ENCODE measurements at places on chromosomes 7 and 10.

DNA sequence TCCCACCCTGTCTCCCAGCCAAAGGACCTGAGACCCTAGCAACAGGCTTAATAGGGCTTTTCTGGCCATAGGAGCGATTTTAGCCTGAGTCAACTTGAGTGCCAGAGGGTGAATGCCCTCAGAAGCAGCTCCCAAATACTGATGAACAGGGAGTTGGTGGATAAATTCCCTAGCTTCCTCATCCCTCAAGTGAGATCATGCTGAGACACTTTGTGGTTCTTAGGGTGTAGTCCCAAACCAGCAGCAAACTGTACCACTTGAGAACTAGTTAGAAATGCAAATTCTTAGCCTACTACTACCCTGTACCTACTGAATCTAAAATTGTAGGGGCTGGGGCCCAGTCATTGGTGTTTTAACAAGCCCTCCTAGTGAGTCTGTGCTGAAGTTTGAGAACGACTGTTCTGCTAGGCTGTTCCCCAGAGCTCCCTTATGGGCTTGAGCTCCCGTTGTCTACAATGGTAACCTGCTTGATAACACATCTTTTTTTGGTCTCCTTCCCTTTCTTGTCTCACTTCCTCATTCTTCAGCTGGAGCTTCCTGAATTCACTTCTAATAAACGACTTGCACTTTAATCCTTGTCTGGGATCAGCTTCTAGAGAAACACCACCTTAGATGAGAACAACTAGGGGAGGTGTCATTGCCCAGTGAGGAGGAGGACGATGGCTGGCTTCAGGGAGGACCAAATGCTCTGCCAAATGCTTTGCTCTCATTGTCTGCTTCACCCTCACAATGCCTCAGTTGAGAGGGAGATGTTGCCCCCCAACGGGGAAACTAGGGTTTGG lies 18.2 kb upstream of the CDH23 start:
- DNase-seq, result no peak

DNA sequence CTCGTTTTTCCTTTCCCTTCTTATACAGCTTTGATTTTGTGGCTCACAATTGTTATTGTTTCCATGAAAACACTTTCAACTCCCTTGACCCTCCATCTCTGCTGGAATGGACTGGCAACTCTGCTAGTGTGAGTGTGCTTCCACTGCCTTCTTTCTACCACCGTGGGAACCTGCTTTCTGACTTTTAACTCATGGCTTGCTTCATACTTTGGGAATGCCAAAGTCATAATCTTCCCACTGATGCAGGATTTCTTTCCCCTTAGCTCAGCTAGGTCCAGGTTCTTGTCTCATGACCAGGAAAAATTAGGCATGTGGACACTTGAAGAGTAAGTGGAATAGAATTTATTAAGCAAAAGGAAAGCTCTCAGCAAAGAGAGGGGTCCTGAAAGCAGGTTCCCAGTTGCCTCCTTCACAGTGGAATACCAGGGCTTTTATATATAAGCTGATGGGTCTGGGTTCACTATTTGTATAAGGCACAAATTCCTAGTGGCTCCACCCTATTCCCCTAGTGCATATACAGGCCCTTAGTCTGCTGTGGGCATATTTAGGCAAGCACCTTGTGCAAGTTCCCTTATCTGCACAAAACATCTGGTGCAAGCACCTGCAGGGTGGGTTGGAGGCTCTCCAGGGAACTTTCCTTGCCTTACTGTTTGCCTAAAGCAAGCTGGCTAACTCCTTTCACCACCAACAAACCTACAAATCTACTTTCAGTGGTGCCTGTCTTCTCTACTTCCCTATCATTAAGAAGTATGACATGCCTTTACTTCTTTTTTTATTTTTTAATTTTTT lies 119.5 kb downstream of the CFAP58 start:
- DNase-seq, result no peak

GRCh38 chr10:62626079-62626478 lies 178.4 kb upstream of the ADO start:
- no peak for DNase-seq

DNA sequence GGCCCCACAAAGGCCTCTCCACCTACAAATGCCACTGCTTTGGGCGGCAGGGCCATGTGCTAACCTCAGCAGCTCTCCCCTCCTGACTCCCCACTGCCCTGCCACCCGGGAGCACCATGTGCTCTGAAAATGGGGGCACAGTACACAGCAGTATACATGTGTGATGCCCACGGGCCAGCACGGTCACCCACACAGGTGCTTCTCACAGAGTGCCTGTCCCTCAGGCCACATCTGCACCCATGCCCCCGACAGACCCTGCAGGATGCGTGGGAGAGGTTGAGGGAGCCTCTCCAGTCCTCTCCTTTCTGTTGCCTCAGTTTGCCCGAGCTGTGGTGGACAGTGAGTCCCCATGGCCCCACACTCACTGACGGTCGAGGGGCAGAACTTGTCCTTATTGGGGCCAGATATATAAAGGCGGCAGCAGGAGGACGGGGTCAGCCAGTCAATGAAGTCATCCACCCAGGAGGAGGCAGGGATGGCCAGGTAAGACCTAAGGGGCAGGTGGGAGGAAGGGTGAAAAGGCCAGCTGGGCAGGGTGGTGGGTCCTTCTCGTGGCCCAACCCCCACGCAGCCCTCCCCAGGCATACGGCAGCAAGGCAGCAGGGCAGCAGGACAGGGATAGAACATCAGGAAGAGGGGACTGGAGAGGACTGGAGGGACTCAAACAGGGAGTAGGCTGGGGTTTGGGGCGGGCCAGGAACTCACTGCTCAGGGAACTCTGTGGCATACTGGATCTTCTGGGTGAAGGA lies 19.6 kb downstream of the NPC1L1 start:
- no peak for DNase-seq

DNA sequence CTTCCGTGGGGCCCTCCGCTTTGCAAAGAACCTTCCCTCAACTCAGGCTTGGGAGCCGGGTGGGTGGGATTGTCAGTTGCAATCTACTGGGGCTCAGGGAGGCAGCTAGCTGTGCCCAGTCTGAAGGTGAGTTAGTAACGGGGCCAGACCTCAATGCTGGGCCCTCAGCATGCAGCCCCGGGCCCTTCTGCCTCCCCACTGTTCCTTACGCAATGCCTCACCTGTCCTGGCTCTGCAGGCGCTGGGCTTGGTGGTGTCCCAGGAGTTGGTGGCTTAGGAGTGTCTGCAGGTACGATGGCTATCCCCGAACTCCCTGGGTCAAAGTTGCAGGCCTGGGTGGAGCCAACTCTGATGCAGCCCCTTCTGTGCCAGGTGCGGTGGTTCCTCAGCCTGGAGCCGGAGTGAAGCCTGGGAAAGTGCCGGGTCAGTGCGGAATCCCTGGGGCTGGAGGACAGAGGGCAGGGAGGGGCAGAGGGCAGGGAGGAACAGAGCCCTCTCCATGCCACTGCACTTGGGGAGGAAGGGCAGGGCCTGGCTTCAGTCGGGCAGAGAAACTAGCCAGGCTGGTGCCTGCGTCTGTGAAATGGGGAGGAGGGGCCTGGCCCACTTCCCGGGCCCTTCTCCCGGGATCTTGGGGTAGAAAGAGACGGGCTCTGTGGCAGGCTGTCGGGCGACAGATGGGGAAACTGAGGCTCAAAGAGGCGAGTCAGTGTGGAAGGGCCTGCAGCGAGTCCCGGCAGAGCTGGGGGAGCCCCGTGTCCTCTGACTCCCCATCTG lies 15.0 kb downstream of the ELN start:
- no peak for DNase-seq

DNA sequence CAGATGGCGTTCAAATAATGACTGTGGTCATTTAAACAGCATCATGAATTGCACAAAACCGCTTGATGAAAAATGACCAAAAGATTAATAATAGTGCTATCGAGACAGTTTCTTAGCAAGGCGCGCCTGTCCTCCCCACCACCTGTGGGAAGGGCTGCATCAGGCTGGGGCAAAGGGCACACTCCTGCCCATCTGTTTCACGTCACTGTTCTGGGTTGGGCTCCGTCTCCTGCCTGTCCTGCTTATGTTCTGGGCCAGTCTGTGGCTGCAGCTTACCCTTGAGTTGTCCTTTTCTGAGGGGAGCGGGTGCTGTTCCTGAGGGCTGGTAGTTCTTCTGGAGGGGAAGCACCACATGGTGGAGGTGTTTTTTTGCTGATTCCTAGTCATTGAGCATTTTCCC lies 13.3 kb downstream of the RBM17 start:
- no peak for DNase-seq

GRCh38 chr10:19828278-19829049 lies 12.2 kb downstream of the PLXDC2 start:
- DNase-seq, result no peak

DNA sequence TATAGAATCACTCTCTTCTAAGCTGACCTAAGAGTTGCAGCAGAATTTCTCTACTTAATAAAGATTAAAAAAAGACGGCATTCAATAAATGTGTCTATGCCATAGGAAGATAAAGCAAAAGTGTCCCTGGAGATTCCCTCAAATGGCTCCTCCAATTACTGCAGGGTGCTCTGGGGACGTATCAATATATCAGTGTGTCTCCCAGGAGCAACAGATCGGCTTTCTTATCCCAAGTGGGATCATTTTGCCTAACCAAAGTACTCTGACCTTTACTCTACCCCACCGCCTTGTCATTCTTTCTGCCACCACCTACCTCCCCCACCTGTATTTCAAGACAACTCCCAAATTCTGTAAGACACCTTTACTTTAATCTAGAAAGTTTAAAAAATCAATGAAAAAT lies 202.0 kb upstream of the SEMA3C start:
- no peak for DNase-seq

GRCh38 chr10:703118-703517 lies 13.7 kb upstream of the DIP2C start:
- no peak for DNase-seq

DNA sequence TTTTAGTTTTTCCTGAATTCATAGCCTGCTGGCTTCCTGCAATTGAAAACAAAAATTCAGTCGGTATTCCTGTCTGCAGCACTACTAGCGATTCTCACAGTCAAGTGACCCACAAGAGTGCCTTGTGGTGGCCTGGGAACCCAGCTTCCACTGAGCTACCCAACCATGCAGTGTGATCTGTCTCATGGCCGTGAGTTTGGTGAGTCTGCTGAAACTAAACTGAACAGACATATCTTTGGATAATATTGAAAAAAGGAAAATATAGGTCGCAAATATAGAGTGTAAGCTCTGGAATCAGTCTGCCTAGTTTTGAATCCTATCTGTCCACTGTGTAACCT lies 18.1 kb downstream of the ZNF786 start:
- no peak for DNase-seq

GRCh38 chr10:19947215-19947614 lies 131.0 kb downstream of the PLXDC2 start:
- DNase-seq, result no peak

- DNase-seq, result no peak
These were observed 46.2 kb downstream of the TMEM60 start for GRCh38 chr7:77752016-77752415.
